ENCODE measurements at places on chromosomes 5 and 9.

DNA sequence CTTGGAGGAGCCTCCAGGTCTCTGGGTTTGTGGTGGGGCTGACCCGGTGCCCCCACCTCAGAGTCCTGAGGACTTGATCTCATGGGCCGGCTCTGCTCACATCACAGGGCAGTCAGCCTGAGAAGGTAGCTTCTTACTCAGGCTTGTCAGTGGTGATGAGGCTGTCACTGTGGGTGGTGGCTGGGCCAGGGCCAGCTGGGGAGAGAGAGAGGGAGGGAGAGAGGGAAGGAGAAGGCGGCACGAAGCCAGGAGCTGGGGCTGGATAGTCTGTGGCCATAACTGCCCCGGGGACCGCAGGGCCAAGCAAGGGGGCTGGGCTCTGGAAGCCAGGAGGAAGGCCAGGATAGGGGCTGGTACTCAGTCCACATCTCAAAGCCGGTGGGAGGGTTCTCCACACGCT lies 6.5 kb downstream of the NTNG2 start:
- DNase-seq, result no peak

DNA sequence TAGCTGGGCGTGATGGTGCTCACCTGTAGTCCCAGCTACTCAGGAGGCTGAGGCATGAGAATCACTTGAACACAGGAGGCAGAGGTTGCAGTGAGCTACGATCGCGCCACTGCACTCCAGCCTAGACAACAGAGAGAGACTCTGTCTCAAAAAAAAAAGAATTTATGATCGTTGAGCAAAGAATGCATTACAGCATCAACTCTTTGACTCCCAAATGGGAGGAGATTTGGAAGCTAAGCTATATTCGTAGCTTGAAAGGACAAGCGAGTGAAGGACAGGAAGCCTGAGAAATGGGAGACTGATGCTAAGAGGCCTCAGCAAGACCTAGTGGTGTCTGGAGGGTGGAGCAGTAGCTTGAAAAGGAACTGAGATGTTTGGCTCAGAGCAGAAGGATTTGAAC lies 10.3 kb upstream of the CCIN start:
- no peak for DNase-seq

GRCh38 chr5:123549256-123549904 lies 37.4 kb downstream of the CSNK1G3 start:
- DNase-seq, result peak; percentile 81

DNA sequence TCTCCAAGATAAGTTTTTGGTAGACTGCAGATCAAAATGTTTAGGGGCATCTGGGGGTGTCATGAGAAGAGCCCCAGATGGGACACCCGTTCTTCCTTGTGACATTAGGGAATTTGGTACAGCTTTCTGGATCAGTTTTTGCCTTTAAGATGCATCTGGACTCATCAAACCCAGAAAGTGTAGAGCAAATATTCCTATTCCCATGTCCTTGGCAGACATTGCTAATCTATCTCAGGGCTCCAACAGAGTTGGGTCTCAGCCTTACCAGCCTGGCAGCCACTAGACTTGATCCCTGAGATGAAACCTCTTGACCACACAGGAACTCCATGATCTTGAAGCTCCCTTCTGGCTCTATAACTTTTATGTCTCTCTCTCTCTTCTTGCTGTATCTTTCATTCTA lies 35.6 kb downstream of the ERGIC1 start:
- DNase-seq, result no peak

DNA sequence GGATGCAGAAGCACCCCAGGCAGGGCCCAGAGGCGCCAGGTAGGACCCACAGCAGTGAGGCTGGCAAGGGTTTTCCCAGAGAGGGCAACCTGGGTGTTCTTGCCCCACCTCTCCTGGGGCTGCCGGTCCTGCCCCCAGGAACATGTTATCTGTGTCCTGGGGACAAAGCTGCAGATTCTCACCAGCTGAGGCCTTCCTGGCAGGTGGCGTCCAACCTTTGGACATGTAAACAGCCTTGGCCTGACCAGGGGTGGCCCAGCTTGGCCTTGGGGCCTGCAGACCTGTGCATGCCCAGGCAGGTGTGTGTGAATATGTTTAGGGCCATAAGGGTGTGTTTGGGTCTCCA lies 101.8 kb upstream of the LARP1 start:
- DNase-seq, result no peak

- DNase-seq, result no peak
Observed at GRCh38 chr5:89036166-89036565, 153.2 kb upstream of the MEF2C start.

All from CD4-positive, alpha-beta T cell treated with Interleukin-15 for 1 hour (primary cell).